Upper lobe of right lung (tissue), 1 donor: ENCODE measurements at places on chromosomes 5 and 9. TPM values are rescaled to one million over a fixed set of nuclear protein-coding genes. Genes with fewer than 3 reads are reported as not detected.
A peak's percentile ranks its signal among the peaks of the same experiment; 100 is the strongest.

DNA sequence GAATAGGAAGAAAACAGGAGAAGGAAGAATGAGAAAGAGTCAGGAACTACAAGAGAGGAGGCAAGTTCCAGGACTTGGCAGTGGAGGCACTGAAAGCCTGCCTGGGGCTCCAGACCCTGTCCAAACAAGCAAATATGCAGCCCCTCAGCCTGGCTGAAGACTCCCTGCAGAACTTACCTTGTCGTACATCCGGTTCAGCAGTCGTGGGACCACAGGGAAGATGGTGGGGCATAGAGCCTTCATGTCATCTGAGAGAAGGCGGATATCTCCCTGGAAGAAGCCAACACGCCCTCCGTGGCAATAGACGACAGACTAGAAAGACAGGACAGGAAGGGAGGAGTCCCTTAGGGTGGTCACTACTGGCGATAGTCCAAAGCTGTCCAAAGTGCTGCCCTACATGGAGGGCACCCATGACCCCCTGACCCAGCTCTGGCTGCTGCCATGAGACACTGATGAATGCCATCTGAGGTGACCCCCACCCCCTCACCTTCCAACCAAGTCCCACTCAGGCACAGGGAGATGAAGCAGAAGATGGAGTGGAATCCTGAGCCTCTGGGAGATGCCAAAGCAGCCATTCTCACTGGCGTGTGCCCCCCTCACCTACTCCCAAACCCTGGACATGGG lies 27.7 kb upstream of the MEIKIN start:
- H3K27ac ChIP-seq = no peak overlapping the region
- H3K4me3 ChIP-seq = no peak overlapping the region
- DNase-seq = no peak

GRCh38 chr5:156591631-156592030 lies 258.5 kb upstream of the PPP1R2B start:
- no peak overlapping the region for H3K4me3 ChIP-seq
- no peak overlapping the region for H3K27ac ChIP-seq
- no peak for DNase-seq
- no peaks in the 10 kb centered on the region for H3K4me1 ChIP-seq
- H3K36me3 ChIP-seq = no peaks in the 10 kb centered on the region

DNA sequence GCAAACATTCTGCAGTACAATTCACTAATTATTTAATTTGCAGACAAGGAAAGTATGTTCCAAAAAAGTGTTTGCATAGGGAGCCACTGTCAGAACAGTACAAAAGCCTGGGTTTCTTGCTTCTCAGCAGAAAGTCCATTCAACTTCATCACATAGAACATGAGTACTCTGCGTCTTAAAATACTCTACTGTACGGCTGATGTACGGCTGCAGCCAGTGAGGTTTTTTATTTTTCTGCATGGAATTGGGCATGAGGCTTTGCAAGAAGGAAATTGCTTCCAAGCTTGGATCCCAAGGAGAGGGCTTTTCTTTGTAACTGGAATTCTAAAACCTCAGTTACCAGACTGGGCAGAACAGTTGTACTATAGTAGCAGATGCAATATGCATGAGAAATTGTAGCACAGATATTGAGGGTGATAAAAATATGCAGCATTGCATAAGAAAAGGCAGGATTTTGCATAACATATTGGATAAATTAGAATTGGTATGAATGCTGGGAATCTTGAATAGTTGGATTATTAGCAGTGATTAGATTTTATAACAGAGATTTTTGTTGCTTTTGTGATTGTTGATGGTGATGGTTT lies 178.1 kb upstream of the CDH9 start:
- no peak overlapping the region for H3K27ac ChIP-seq
- DNase-seq = no peak
- no peaks in the 10 kb centered on the region for H3K4me1 ChIP-seq
- no peak overlapping the region for H3K4me3 ChIP-seq

GRCh38 chr9:95074632-95075031 lies 242.9 kb downstream of the FANCC start:
- DNase-seq = peak; percentile 71
- no peaks in the 10 kb centered on the region for H3K27me3 ChIP-seq
- no peak overlapping the region for H3K27ac ChIP-seq
- H3K4me1 ChIP-seq = peaks cover 29% of the 10 kb centered on the region

- H3K27ac ChIP-seq = no peak overlapping the region
- H3K4me1 ChIP-seq = no peaks in the 10 kb centered on the region
- no peak overlapping the region for H3K4me3 ChIP-seq
- no peaks in the 10 kb centered on the region for H3K36me3 ChIP-seq
- H3K27me3 ChIP-seq = no peaks in the 10 kb centered on the region
Observed at GRCh38 chr9:76567086-76567485, 108.1 kb downstream of the GCNT1 start.

GRCh38 chr9:87181670-87182069 lies 234.4 kb upstream of the GAS1 start:
- no peak for DNase-seq
- no peak overlapping the region for H3K27ac ChIP-seq
- no peaks in the 10 kb centered on the region for H3K36me3 ChIP-seq
- H3K27me3 ChIP-seq = no peaks in the 10 kb centered on the region

DNA sequence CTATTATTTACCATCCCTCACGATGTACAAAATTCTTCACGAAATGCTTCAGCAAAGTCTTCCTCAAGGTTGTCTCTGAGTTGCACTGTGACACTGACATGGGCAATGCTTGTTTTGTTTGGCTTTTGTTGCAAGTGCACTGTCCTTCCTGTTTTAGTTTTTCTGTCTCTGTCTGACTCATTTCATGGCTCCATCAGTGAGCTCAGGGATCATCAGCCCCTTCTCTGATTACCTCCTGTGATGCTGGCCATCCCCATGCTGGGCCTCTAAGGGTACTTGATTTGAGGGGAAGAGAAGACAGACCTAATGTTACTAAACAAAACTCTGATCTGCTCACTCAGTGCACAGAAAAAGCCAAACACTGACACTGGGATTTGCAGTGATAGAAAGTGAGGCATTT lies 37.6 kb upstream of the STX17 start:
- no peak overlapping the region for H3K27ac ChIP-seq
- no peaks in the 10 kb centered on the region for H3K4me1 ChIP-seq
- H3K36me3 ChIP-seq = no peaks in the 10 kb centered on the region
- no peak for DNase-seq
- no peak overlapping the region for H3K4me3 ChIP-seq

GRCh38 chr9:4559261-4560182 lies 69.3 kb downstream of the SLC1A1 start:
- peaks cover 5% of the 10 kb centered on the region for H3K4me1 ChIP-seq
- no peaks in the 10 kb centered on the region for H3K36me3 ChIP-seq
- no peak for DNase-seq
- H3K27ac ChIP-seq = no peak overlapping the region

CFAP77 gene
- total RNA-seq = not detected

SLC34A3 gene
- 0.23 TPM for total RNA-seq
